ENCODE measurements at places on chromosomes 7 and 10. TPM values are rescaled to one million over a fixed set of nuclear protein-coding genes. Genes with fewer than 3 reads are reported as not detected.

DNA sequence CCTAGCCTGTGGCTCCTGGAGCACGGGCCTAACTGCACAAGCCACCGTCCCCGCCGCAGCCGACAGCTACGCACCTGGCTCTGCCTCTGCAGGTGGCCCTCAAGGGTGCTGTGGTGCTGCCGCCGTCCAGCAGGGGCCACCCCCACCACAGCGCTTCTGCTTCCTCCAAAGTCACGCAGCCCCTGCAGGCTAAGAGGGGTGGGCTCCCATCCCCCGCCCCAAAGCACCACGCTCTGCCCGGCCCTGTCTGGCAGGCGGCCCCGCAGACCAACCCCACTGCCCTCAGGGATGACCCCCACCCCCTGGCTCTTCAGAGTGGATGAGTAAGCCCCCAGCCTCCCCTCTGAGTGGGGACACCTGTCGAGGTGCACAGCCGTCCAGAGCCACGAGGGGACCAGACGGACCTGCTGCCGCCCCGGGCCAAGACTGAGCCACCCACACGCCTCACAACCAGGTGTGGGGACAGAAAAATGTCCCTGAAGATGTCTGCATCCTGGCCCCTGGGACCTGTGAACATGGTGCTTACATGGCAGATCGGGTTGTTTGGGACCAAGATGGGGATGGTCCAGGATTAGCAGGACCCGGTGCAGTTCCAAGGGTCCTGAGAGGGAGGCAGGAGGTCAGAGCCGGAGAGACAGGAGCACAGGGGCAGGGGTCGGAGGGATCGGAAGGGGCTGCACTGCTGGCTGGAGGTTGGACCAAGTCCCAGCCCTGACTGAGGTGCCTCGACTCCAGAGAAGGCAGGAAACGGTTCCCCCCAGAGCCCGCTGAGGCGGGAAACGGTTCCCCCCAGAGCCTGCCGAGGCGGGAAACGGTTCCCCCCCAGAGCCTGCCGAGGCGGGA lies 9.0 kb upstream of the ADAP1 start:
- DNase-seq = no peak

DNA sequence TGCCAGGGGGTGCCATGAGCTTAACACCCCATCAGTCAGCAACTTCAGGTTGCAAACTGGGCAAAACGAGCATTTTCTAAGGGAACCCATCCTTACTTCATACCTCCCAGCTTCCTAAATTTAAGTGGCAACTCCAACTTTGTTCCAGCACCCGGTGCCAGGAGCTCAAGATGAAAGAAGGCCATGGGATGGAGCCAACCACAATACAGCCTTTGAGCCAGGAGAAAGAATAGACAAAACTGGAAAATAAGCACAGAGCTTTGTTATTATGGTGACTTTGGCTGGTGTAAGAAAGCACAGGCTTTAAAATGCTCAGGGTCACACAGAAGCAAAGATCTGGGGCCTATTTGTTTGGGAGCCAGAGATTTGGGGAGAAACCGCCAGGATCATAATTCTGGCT lies 388.7 kb upstream of the MGMT start:
- DNase-seq = no peak

DNA sequence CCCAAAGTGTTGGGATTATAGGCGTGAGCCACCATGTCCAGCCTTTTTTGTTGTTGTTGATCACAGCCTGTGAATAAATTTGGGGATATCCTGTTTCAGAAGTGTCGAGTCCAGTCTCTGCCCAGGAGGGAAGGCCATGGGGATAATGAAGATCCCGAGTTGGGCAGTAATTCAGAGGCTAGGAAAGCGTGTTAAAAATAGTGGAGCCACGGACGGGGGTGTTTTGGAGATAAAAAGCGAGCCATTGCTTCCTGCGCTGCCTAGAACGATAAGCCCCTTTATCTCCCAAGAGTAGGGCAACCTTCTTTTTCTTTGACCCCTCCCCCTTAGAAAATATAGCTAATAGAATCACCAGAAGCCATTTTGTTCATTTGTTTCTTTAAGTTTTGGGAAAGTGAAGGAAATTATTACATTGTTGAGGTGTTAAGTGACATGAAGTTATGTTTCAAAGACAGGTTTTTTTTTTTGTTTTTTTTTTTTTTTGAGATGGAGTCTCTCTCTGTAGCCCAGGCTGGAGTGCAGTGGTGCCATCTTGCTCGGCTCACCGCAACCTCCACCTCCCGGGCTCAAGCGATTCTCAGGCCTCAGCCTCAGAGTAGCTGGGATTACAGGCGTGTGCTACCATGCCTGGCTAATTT lies 43.3 kb downstream of the IL15RA start:
- DNase-seq = no peak

DNA sequence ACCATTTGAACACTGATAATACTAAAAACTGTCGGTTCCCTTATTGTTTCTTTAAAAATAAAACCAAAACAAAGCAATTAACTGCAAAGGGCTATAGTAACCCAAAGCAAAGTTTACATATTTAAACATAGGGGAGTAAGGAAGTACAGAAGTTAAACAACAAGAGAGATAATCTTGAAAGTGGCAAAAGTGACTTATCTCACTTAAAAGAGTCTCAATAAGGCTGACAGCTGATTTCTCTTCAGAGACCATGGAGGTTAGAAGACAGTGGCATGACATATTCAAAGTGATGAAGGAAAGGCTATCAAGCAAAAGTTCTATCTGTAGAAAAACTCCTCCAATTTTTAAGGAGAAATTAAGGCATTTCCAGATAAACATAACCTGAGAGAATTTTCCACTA lies 233.5 kb upstream of the HDAC9 start:
- DNase-seq = no peak

DNA sequence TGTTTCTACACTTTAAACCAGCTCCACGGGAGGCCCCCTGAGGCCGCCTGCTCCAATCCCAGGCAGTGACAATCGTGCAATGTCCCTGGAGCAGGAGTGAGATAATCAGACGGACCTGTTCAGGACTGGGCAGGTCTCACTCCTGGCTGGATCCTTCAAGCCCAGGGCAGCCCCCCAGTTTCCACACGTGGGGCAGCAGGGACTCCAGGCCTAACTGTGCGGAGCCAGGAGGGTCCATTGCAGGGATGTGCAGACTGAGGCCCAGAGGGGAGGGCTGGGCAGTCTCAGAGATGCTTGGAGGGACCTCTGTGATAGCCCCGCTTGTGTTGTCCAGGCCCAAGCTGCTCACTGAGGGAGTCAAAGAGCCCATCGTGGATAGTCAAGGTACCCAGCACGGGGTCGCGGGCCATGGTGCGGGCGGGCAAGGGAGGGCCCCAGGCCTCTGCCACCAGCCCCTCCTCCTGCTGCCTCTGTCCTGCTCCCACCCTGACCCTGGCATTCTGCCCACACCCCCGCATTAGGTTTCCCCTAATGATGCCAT lies 110.5 kb upstream of the KCTD7 start:
- DNase-seq = no peak

GRCh38 chr7:105723572-105723971 lies 142.3 kb upstream of the EFCAB10 start:
- DNase-seq = no peak

GRCh38 chr10:52100011-52100547 lies 214.0 kb upstream of the DKK1 start:
- DNase-seq = no peak

- no peak for DNase-seq
Observed at GRCh38 chr10:102669206-102670064, 25.2 kb downstream of the TRIM8 start.

DNA sequence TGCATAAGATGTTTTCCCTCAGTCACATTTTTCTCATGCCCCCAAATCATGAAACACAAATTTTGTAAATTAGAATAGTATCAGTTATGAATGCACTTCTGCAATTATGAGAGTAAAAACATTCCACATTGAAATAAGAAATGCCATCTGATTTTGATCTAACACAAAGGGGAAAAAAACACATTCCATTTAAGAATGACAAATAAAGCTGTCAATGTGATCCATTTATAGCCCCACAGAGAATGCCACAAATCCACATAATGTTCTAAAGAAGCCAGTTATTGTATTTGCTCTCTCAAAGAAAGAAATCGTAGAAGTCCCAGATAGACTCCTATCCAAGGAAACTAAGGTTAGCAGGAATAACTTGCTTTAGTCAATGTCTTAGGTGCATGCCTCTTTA lies 48.7 kb upstream of the RHOBTB1 start:
- DNase-seq = no peak

DNA sequence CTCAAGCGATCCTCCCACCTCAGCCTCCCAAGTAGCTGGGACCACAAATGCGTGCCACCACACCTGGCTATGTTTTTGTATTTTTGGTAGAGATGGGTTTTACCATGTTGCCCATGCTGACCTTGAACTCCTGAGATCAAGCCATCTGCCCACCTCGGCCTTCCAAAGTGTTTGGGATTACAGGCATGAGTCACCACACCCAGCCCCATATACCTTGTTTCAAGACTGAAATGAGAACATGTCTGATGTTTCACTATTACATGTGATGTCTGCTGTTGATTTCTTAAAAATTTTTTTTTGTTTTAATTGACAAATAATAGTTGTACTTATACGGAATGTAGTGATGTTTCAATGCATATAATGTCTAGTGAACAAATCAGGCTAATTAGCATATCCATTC lies 14.5 kb downstream of the KLHL7 start:
- DNase-seq = no peak

- DNase-seq = no peak
Observed at GRCh38 chr10:44205067-44205466, 179.8 kb downstream of the CXCL12 start.

GRCh38 chr10:17206210-17206709 lies 4.8 kb upstream of the TRDMT1 start:
- DNase-seq = no peak

Gene ZNF277
- polyA plus RNA-seq = 38.6 TPM

Gene ADAP1
- 9.9 TPM for polyA plus RNA-seq

Gene WNT8B
- 0.97 TPM for polyA plus RNA-seq

Gene EIF4EBP2
- 97.4 TPM for polyA plus RNA-seq

Gene LOXL4
- polyA plus RNA-seq = 4.3 TPM

Gene TAF3
- 10.6 TPM for polyA plus RNA-seq
